ENCODE measurements at places on chromosomes 3 and 15.

GRCh38 chr3:79063624-79064023, 704.2 kb downstream of the ROBO1 start:
- no peak for DNase-seq

GRCh38 chr3:61172684-61173083, 78.6 kb downstream of the FHIT start:
- DNase-seq: no peak

DNA sequence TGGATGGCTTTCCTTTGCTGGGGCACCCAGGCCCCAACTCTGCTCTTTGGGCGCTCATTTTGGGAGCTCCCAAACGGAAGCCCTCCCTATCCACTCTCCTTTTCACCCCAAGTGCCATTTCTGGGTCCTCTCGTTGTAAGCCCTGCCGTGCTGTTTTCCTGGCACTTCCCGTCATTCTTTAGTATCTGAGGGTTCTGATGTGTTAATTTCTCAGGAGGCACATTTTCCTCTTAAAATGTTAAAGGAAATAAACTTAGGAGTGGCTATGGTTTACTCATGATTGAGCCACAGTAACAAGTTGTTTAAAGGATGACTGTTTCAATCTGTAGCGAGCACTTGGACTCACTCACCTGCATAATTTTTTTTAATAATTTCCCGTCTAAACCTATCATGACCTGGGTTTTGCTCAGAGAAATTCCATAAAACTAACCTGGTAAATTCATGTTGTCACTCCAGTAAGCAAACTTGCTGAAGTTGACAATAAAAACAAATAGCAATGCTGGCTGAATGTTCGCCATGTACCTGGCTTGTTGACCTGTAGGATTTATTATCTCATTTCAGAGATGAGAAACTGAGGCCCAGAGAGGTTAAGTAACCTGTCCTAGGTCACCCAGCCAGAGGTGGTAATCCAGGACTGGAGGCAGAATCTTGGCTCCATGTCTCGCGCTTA, 10.6 kb downstream of the ALDH1A3 start:
- DNase-seq: no peak

DNA sequence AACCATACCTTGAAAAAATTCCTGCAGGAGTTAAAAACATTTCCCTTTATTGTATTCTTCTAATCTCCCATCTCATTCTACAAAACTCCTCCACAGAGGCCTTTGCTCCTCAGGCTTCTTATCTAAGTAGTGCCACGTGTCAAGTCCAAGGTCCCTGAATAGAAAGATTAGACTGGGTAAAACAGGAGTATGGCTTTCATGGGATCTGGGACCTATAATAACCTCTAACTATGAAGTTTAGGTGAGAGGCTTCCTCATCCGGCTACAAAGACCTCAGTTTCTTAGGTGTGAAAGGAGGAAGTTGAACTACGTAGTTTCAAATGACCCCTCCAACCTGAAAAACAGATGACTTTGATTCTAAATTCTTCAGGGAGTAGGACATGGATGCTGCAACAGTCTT, 20.0 kb downstream of the GPR15 start:
- no peak for DNase-seq

DNA sequence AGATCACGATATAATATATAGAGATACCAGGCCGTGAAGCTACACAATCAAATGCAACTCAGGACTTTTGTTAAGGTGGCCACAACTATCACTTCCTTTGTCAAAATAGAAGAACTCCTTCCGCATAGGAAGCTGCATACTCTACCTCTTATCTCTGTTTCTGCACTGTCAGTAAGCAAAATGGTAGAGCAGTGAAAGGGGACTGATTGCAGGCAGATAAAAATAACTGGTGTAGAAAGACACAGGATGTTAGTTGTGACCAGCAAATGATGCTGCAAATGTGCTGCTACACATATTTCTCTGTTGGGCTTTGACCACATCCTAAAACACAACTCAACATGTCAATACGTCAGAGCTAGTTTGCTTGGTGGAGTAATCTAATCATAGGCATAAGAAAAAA, 16.3 kb upstream of the TRAT1 start:
- DNase-seq: no peak

- no peak for DNase-seq
Measured at GRCh38 chr15:62894322-62895085, 148.0 kb upstream of the TPM1 start.

GRCh38 chr15:92647467-92648163, 8.0 kb downstream of the FAM174B start:
- DNase-seq: no peak

DNA sequence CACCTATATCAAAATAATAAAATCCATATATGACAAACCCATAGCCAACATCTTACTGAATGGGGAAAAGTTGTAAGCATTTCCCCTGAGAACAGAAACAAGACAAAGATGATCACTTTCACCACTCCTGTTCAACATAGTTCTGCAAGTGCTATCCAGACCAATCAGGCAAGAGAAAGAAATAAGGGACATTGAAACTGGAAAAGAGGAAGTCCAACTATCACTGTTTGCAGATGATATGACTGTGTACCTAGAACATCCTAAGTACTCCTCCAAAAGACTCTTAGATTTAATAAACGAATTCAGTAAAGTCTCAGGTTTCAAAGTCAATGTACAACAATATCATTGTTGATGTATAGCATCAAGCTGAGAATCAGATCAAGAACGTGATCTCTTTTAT, 35.6 kb upstream of the FGF7 start:
- no peak for DNase-seq

GRCh38 chr3:106006001-106006400, 137.2 kb upstream of the CBLB start:
- DNase-seq: no peak

DNA sequence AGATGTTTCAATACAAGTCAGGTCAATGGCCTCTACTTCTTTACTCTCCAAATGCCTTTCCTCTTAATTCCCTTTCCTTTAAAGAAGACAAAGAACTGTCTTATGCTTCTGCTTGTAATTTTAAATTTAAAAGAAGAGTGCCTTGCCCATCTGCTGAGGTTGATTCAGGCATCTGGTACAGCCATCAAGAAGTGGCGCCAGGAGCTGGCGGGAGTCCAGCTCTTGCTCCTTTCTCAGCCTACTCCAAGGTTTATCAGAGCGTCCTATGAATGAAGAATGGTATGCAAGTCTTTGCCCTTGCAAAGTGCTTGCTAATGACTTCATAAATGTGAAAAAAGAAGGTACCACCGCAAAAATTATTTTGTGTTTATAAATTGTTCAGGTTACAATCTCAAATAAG, 294.6 kb upstream of the TGFBR2 start:
- peak; percentile 43 for DNase-seq

DNA sequence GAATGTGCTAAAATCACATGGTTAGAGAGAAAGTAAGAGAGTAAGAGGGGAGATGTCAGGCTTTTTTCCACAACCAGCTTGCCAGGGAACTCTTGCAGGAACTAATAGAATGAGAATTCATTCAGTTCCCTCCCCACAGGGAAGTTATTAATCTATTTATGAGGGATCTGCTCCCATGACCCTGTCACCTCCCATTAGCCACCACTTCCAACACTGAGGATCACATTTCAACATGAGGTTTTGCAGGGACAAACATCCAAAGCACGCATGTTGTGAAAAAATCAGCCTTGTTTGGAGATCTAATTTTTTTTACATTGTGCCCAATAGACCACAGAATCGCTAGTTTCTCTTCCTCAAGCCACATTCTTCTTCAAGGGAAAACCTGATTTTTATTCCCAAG, 904.0 kb downstream of the TBL1XR1 start:
- no peak for DNase-seq

DNA sequence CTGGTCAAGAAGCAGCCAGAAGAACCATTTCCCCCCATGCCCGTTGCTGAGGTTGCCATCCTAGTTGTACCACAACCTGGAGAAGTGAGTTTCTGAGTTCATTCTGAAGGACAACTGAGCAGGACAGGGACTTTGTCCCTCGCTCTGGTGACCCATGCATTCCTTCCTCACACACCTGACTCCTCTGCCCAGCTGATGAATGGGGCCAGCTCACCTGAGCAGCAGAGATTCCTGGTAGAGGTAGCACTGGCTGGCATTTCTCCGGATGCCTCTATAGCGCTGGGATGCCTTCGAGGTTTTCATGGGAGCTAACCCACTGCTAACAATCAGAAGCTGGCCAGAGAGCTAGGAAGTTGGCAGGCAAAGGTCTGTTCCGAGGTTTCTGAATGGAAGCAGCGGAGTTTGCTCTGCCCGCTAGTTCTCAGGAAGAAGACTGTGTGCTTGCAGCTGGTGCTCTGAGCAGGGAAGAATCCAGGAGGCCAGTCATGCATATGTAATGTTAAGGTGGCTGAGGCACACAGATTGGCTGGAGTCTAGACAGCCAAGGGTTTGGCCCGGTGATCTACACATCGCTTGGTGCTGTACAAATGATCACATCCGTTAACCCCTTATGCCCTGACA, at the start of gene TMC3:
Gene TMC3 (minus strand): TSS at position 439 of the 621 bp plus-strand sequence. CDS start 136 bp downstream, at position 303.
- no peak for DNase-seq

DNA sequence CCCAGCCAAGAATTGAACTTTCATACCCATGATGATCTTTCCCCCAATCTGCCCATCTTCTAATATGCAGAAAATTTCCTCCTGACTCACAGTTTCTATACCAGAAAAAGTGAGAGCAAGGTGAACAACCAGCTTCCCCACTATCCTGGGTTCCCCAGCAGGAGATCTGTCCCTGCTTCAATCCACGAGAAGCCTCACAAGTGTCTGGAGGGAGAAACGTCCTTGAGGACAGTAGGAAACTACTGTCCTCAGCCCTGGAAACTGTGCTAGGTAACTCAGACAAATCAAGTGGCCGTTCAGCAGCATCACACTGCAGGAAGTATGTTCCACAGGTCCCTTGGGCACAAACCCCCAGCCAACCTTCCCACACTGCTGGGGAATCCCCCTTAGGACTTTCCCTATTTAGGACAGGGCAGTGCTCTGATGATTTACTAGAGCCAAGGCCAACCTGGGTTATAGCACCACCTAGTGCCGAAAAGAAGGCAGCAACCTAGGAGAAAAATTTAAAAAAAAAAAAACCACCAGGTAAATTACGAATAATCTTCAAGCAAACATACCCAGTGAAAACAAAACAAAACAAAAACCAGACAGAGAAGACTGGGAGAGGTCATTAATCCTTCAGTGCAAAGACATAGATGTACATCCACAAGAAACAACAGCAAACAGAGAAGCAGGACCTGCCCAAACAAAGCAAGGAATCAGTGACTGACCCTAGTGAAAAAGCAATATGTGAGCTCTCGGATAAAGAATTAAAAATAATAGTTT, 36.0 kb downstream of the MORC1 start:
- DNase-seq: no peak

GRCh38 chr3:156643729-156644389, 30.5 kb upstream of the TIPARP start:
- DNase-seq: peak; percentile 53

GRCh38 chr15:92074101-92074500, 220.6 kb downstream of the SLCO3A1 start:
- DNase-seq: no peak

DNA sequence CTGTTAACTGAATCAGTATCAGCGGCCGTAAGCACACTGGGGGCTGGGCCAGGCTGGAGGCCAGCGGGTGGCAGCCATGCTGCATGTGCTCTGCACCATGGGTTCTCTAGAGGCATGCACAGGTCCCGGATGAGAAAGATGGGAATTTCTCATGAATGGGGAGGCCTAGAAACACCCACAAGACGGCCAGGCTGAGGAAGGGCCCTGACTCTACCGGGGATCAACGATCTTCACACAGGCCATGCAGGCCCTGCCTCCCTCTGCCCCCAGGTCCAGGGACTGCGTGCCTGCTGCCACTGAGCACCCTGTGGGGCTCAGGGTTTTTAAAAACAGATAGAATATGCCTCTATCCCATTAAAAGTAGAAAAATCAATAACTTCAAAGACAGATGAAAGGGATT, 32.7 kb downstream of the SLC41A3 start:
- DNase-seq: no peak

DNA sequence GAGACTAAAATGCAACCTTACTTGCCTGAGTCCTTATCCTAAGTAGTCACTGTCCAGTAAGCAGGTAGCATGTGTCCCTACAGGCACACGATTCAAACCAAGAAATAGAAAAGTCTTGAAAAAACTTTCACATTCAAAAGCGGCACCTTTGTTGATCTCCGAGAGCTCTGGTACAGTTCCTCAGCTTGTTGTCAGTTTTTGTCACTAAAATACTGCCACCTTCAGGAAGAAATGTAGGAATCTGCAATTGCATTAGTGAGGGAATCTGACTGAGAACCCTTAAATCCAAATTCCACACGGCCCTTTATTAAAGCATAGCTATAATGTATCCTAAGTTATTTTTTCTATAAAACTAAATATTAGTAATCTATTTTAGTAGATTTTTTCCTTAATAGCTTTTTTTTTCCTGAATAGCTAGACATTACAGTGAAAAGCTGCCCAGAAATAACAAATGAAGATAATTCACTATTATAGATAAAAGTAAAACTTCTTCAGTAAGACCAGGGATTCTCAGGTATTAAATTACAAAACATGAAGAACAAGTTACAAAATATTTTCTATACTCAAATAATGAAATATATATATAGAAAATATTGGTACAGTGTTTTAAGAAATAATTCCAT, 44.0 kb downstream of the CCDC54 start:
- DNase-seq: peak; percentile 34
